Fibroblast of villous mesenchyme (primary cell): ENCODE measurements at places on chromosomes 6 and 20. TPM values are rescaled to one million over a fixed set of nuclear protein-coding genes. Genes with fewer than 3 reads are reported as not detected.

DNA sequence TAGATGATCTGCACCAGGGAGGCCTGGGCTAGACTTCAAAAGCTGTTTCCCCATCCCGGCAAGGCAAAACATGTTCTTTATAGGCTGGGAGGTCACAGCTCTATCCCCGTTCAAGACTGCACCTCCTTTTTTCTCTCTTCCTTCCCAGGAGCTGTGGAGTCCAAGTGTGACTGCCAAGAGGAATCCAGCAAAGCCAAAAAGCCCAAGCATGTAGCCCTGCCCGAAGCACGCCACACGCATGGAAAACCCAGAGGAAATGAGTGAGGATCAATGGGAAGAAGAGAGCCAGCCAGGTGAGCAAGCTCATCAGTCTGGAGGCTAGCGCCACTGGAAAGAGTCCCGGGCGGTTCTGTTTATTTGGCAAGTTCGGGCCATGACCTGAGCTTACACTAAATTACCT, 240.4 kb downstream of the PRL start:
- DNase-seq: no peak

DNA sequence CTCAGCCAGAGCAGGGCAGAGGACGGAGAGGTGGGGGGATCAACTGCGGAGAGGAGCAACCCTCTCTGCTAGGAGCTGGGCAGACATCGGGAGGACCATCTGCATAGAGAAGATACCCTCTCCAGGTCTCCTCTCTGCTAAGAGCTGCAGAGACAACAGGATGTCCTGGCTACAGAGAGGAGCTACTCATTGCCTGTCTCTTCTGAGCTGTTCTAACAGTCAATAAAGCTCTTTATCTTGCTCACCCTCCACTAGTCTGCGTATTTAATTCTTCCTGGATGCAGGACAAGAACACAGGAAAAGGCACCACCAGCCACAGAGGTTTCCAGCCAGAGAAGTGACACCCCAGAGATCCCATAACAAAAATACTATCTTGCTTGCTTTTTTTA, 871.1 kb upstream of the GJE1 start:
- DNase-seq: no peak

GRCh38 chr20:36399147-36399968, 93.2 kb downstream of the DLGAP4 start:
- DNase-seq: peak; percentile 28

DNA sequence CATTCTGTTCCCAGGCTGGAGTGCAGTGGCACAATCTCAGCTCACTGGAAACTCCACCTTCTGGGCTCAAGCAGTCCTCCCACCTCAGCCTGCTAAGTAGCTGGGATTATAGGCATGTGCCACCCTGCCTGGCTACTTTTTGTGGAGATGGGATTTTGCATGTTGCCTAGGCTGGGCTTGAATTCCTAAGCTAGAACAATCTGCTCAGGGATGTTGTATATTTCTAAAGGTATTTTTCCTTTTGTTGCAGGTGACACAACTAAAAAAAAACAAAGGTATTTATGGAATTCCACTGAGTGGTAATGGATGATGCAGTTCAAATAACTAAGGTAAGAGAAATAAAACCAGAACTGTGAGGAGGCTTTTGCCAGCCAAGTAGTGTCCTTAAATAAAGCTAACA, 49.7 kb downstream of the PTPRA start:
- no peak for DNase-seq

DNA sequence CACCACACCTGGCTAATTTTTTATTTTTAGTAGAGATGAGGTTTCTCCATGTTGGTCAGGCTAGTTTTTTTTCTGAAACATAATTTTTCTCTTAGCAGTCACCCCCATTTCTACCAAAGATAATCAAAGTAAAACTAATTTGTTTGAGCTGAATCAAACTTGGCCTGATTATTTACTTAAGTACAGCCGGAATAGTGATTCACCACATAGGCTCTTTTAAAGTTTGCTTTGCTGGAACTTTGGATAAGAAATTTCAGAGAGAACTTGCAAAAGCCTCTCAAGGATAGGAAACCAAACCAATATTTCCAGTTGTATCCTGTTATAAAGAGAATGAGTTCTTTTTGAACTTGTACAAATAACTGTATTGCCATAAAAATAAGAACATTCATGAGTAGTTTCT, 105.0 kb upstream of the SYNCRIP start:
- peak; percentile 11 for DNase-seq

Gene FKBP5
- total RNA-seq: 1.3 and 3.2 TPM in 2 replicates
